HS-27A (cell line): ENCODE measurements at places on chromosomes 2 and 18.

DNA sequence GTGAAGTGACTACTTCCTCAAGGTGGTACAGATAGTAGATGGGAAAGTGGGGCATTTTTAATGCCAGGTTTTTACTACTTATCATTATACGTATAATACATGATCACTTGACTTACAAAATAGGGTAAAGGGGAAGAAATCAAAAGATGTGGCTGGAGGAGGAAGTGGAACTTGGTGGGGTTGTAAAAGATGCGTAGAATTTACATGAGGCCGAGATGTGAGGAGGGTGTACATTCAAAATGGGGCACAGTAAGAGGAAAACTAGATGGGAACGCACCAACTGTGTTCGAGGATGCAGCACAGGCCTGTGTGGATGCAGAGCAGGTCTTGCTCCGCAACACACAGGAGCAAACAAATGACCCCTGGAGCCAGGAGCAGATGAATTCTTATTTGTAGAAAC lies 403.3 kb downstream of the TXNL1 start:
- DNase-seq = no peak

- no peak for DNase-seq
Observed at GRCh38 chr2:215082446-215082845, 56.0 kb downstream of the ABCA12 start.

- DNase-seq = no peak
Observed at GRCh38 chr18:23063502-23063901, 71.8 kb upstream of the CABLES1 start.

- no peak for DNase-seq
Observed at GRCh38 chr2:69774984-69775982, 33.3 kb downstream of the ANXA4 start.

- no peak for DNase-seq
Observed at GRCh38 chr2:207662203-207662602, 37.0 kb upstream of the METTL21A start.

DNA sequence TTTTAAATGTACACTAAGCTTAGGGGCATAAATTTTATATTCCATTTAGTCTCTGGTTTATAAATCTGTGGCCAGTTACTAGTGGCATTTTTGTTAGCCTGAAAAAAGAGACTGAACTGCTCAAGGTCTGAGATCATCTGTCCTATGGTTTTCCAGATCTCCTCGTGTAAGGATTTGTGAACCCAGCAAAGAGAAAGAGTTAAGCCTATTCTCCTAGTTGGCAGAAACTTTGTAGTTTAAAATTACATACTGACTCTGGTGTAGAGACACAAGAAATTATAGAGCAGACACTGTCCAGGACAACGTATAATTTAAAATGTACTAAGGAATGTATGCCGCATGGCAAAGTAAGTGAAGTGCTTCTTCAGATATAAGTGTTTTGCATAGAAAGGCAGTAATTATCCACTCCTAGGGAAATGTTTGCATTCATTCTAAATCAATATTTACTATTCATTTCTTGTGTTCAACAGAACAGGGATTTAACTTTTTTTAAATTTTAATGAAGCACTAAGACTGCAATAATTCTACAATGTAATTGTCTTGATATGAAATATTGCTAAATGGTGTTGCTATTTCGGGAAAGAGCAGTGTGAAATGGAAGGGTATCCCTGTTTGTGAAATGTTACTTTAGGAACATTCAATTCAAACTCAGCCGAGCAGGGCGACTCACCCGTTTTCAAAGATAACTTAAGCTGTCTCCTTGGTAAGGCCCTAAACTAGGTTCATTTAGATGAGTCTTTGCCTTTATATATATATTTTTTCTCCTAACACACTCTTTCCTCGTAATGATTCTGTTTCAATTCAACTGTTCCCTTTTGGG lies 508.4 kb upstream of the ZEB2 start:
- DNase-seq = no peak

DNA sequence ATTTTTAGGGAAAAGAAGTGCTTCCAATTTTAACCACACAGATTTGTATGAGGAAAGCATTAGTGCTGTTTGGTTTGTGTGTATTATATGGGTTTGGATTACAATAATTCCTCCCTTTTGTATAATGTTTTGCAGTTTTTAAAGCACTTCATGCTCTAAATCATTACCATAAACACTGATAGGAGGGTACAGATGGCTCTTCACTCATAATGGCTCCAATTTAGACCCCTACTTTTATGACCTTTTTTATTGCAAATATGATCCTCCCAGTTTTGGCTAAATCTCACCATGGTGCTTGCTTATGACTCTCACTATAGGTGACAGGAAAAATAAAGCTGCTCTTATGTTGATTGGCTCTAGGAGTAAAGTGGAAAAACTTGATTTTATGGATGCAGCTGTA lies 23.8 kb upstream of the TMEM17 start:
- no peak for DNase-seq

GRCh38 chr2:121949271-121949670 lies 193.8 kb downstream of the TSN start:
- no peak for DNase-seq

GRCh38 chr2:165055082-165055851 lies 99.9 kb upstream of the SLC38A11 start:
- no peak for DNase-seq

DNA sequence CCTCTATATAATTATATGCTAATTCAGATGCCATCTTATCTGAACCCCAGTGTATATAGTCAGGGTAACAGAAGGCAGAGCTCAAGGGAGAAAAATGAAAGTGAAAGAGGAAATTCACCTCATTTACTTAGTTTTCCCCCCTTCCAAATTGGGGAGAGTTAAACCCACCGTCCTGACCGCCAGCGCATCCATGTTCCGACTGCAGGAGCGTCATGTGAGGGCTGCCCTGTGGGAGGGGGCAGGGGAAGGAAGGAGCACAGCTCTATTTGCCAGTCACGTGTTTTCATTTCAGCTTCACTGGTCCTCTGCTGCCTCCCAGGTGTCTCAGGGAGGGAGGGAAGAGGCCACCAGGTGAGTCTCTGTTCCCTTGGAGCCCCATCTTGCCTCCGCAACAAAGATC lies 13.2 kb downstream of the CNNM4 start:
- no peak for DNase-seq
